ENCODE measurements at places on chromosomes 3 and 15. TPM values are rescaled to one million over a fixed set of nuclear protein-coding genes. Genes with fewer than 3 reads are reported as not detected.

DNA sequence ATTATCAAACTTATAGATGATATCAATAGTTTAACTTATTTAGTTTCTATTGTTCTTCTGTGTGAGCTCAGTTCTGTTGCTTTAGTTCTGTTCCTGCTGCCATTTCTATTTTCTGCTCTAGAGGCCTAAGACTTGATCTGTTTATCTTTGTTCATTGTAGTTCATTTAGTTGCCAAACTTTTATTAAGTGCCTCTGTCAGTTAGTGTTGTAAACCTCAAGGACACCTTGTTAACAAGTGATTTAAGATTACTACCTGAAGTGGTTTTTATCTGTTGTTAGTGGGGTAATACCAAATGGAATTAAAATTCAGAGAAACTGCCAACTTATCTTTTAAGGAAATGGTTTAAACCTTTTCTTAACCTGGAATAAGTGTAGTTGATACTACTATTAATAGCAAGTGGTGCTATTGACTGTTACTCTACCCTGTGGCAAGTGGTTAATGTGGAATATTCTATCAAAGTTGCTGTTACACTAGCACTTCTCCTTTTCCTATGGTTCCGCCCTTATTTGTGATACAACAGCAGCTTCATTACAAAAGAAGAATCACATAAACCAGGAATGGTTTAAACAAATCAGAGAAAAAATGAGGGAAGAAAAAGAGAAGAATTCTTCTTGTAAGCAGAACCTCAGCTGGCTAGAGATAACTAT, 500.6 kb upstream of the GOLIM4 start:
- no peaks in the 10 kb centered on the region for H3K36me3 ChIP-seq
- DNase-seq: no peak

- H3K4me1 ChIP-seq: peaks cover 35% of the 10 kb centered on the region
- peaks cover 11% of the 10 kb centered on the region for H3K36me3 ChIP-seq
- H3K4me3 ChIP-seq: no peak overlapping the region
Observed at GRCh38 chr15:64464276-64465005, 4.1 kb downstream of the ZNF609 start.

DNA sequence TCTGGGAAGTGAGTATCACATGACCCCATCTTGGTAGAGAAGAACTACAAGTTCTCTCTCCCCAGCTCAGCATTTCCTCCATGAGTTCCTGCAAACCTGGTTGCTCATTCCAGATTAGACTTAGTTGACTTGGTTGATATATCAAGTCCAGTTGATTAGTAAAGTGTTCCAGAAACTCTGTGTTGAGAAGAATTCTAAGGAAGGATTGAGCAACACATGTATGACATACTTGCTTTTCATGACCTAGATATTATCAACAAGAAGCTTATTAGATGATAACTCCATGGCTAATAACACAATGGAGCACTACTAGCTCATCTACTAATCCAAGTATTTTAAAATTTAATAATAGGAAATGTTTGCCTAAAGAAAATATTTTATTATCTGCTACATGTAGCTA, 6.4 kb upstream of the EID1 start:
- DNase-seq: no peak
- peaks cover 8% of the 10 kb centered on the region for H3K36me3 ChIP-seq
- no peak overlapping the region for H3K27ac ChIP-seq
- no peaks in the 10 kb centered on the region for H3K27me3 ChIP-seq

DNA sequence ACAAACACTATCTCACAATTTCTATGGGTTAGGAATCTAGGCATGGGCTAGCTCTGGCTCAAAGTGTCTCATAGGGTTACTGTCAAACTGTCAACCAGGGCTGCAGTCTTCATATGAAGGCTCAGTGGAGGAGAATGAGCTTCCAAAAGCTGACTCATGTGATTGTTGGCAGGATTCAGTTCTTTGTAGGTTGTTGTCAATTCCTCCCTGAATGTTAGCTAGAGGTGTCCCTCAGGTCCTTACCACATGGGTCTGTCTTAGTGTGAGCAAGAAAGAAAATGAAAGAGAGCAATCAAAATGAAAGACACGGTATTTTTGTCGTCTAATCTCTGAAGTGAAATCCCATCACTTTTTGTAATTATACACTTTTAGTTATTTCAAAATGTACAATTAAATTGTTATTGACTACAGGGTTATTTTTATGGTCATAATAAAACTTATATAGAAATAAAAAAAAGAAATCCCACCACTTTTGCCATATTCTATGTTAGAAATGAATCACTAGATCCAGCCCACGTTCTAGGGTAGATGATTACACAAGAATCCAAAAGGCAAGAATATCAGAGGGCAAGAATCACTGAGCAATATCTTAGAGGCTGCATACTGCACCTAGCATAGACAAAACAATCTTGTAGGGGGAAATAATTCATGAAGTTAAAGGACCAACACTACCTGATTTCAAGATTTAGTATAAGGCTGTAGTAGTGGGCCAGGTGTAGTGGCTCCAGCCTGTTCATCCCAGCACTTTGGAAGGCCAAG, 8.4 kb downstream of the ACSBG1 start:
- no peak overlapping the region for H3K27ac ChIP-seq
- peak; percentile 70 for DNase-seq
- H3K27me3 ChIP-seq: no peaks in the 10 kb centered on the region

GRCh38 chr3:49346797-49347251, 7.0 kb upstream of the USP4 start:
- H3K4me3 ChIP-seq: peak overlapping the region; percentile 49
- H3K27ac ChIP-seq: peak overlapping the region; percentile 93
- peak; percentile 64 for DNase-seq
- peaks cover 28% of the 10 kb centered on the region for H3K4me1 ChIP-seq

DNA sequence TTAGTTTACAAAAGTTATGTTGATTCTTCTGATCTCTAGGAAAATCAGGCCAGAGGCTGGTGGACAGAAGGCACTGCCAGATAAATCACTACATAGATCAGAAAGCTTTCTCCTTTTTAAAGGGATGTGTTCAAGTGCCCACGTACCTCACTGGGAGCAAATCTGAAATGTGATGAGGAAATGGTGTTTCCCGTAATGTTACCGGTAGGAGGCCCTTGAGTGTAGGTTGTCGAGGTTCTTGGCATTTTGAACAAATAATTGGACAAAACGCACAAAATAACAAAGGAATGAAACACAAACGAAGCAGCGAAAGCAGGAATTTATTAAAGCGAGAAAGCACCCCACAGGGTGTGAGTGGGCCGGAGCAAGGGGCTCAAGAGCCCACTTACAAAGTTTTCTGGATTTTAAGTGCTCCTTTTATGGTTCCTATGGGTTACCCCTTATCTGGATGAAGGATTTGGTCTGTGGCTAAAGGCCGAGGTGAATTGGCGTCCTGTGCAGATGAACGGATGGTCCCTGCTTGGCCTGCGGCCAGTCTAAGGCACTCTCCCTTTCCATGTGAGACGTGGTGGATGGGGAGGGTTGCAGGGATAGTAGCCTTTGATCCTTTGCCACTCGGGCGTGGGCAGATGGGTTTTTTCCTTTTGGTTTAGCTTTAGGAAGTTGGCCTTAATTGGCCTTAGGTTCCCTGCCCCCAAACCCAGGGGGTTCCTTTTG, 1.0 kb downstream of the SNX1 start:
- peak; percentile 37 for DNase-seq
- peak overlapping the region; percentile 98 for H3K27ac ChIP-seq
- H3K36me3 ChIP-seq: peaks cover 23% of the 10 kb centered on the region
- no peaks in the 10 kb centered on the region for H3K27me3 ChIP-seq
- peak overlapping the region; percentile 92 for H3K4me3 ChIP-seq

DNA sequence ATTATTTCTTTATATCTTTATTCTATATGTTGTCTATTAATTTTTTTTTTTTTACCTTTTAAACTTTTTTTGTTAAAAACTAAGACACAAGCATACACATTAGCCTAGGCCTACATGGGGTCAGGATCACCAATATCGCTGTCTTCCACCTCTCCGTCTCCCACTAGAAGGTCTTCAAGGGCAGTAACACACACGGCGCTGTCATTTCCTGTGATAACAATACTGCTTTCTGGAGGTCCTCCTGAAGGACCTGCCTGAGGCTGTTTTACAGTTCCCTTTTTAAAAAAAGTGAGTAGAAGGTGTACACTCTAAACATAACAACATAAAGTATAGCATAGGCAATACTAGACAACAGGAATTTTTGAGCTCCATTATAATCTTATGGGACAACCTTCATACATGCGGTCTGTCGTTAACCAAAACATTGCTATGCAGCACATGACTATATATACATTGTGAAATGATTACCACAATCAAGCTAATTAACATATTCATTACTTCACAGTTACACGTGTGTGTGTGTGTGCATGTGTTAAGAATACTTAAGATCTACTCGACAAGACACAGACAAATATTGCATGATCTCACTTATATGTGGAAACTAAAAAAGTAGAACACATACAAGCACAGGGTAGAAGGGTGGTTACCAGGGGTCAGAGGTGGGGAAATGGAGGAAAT, 20.8 kb downstream of the RAB6B start:
- H3K27ac ChIP-seq: no peak overlapping the region
- no peak for DNase-seq
- H3K4me3 ChIP-seq: no peak overlapping the region
- no peaks in the 10 kb centered on the region for H3K4me1 ChIP-seq
- H3K36me3 ChIP-seq: no peaks in the 10 kb centered on the region
- peaks cover 22% of the 10 kb centered on the region for H3K27me3 ChIP-seq

- H3K27me3 ChIP-seq: no peaks in the 10 kb centered on the region
- H3K36me3 ChIP-seq: no peaks in the 10 kb centered on the region
- peaks cover 35% of the 10 kb centered on the region for H3K4me1 ChIP-seq
- H3K4me3 ChIP-seq: no peak overlapping the region
Observed at GRCh38 chr3:36493051-36493450, 112.7 kb downstream of the STAC start.

DNA sequence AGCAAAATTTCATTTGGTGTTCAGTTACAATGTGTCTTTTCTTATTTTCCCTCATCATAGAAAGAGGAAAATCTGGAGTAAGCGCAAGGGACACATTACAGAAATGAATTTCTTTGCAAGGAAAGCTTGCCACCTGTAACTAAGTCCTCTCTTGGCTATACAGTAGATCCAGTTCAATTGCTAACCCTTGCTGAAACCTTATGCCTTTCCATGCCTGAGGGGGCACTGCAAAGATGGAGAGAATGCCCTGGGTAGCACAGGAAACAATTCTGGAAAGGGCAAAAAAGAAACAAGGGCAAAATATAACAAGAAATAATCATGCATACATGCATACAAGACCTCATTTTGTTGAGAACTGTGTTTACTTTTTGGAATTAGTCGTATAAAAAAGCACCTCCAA, 4.3 kb downstream of the CADM2 start:
- peaks cover 8% of the 10 kb centered on the region for H3K4me1 ChIP-seq
- H3K27ac ChIP-seq: no peak overlapping the region
- peaks cover 70% of the 10 kb centered on the region for H3K27me3 ChIP-seq
- no peak for DNase-seq

DNA sequence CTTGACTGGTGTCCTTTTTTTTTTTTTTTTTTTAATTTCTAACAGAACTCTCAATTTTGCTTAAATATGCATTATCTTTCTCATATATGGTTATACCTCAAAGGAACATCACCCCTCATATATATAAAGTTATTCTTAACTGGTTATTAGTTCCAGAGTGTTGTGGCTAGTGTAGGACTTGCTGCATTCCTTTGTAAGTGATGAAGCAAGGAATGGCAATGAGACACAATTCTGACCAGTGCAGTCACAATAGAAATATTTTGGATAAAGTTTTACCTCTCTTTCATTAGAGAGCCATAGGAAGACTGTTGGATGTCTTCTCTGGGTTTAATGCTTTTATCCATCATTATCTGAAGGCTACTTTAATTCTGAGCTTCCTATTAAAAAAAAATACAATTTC, 75.5 kb upstream of the CBLB start:
- DNase-seq: no peak
- no peaks in the 10 kb centered on the region for H3K36me3 ChIP-seq
- no peak overlapping the region for H3K4me3 ChIP-seq
- H3K27ac ChIP-seq: peak overlapping the region; percentile 19
- H3K4me1 ChIP-seq: peaks cover 8% of the 10 kb centered on the region

GRCh38 chr15:99333981-99334380, 82.7 kb downstream of the LRRC28 start:
- no peaks in the 10 kb centered on the region for H3K27me3 ChIP-seq
- H3K4me1 ChIP-seq: peaks cover 6% of the 10 kb centered on the region
- no peak for DNase-seq
- H3K4me3 ChIP-seq: no peak overlapping the region
- H3K36me3 ChIP-seq: peaks cover 7% of the 10 kb centered on the region
- no peak overlapping the region for H3K27ac ChIP-seq

GRCh38 chr15:86558686-86559085, 479.0 kb downstream of the AGBL1 start:
- no peaks in the 10 kb centered on the region for H3K27me3 ChIP-seq
- H3K4me1 ChIP-seq: peaks cover 21% of the 10 kb centered on the region
- H3K36me3 ChIP-seq: peaks cover 5% of the 10 kb centered on the region
- no peak for DNase-seq

DNA sequence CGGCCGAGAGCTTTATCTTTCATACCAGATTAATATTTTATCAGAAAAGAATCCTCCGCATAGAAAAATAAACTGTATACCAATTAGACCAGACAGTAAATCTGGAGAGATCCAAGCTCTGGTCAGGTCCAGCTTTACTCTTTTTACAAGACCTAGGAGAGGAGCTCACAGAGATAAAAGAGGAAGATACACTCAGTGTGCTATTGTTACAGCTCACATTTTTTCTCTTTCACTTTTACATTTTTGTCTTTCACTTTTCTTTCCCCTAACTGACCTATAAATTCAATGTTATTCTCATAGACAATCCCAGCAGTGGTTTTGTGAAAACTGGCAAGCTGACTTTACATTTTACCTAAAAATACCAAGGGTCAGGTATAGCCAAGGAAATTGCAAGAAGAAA, 55.8 kb downstream of the GUCA1C start:
- H3K4me3 ChIP-seq: no peak overlapping the region
- no peak for DNase-seq
- H3K4me1 ChIP-seq: no peaks in the 10 kb centered on the region
- H3K36me3 ChIP-seq: no peaks in the 10 kb centered on the region
- H3K27ac ChIP-seq: no peak overlapping the region

DNA sequence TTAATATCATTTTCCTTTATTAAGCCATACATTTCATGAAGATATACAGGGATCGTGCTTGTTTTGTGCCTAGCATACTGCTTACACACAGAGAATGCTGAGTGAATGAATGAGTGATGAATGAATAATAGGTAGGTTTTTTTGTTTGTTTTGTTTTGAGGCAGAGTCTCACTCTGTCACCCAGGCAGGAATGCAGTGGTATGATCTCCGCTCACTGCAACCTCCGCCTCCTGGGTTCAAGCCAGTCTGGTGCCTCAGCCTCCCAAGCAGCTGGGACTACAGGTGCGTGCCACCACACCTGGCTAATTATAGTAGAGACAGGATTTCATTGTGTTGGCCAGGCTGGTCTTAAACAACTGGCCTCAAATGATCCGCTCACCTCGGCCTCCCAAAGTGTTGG, 400.0 kb downstream of the ROBO1 start:
- H3K27me3 ChIP-seq: peaks cover 98% of the 10 kb centered on the region
- H3K36me3 ChIP-seq: no peaks in the 10 kb centered on the region
- no peaks in the 10 kb centered on the region for H3K4me1 ChIP-seq
- no peak for DNase-seq
- no peak overlapping the region for H3K27ac ChIP-seq
- no peak overlapping the region for H3K4me3 ChIP-seq

The BDH1 gene
- 41.9 TPM for total RNA-seq

The HHATL gene
- total RNA-seq: not detected

The SLC6A1 gene
- not detected for total RNA-seq

The GNAI2 gene
- 122 TPM for total RNA-seq

The PPARG gene
- 12.4 TPM for total RNA-seq

The CPNE9 gene
- total RNA-seq: not detected

The RBP2 gene
- total RNA-seq: not detected

The MCTP2 gene
- 25.7 TPM for total RNA-seq

The WWTR1 gene
- total RNA-seq: 54.9 TPM

The SV2B gene
- total RNA-seq: 0.96 TPM

Measured in MCF 10A (cell line).